ENCODE measurements at places on chromosomes 1 and 21.

DNA sequence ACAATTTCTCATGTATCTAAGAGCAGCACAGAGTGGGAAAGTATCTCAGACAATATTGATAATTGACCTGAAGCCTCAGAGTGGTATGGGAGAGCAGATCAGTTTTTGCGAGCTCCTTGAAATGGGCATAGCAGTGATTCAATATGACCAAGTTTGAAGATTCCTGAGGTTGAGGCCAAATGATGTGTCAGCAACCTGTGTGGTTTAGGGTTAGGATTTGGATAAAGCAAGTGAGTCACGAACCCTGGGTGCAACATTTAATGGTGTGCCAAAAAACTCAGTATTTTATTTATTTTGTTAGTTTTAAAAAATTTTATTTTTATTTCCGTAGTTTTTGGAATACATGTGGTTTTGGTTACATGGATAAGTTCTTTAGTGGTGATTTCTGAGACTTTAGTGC lies 92.5 kb upstream of the C21orf91 start:
- DNase-seq = no peak

- no peak for DNase-seq
Measured at GRCh38 chr1:155272466-155273342, 600 bp downstream of the CLK2 start.

DNA sequence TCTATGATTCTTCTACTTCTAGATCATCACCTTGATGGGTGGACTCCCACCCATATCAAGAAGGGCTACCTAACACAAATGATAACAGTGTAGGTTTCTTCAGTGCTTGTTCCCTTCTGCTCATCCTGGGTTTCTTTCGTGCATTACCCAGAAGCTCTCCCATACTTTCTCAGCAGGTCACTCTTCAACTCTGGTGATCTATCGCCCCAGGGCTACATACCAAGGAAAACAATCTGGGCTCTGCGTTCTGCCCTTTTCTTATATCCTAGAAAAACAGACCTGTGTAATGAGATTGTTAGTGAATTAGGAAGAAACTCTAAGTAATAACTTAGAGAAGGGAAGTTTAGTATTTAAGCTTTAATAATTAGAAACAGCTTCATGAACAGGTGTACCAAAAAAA lies 370.6 kb upstream of the SPAG17 start:
- no peak for DNase-seq

DNA sequence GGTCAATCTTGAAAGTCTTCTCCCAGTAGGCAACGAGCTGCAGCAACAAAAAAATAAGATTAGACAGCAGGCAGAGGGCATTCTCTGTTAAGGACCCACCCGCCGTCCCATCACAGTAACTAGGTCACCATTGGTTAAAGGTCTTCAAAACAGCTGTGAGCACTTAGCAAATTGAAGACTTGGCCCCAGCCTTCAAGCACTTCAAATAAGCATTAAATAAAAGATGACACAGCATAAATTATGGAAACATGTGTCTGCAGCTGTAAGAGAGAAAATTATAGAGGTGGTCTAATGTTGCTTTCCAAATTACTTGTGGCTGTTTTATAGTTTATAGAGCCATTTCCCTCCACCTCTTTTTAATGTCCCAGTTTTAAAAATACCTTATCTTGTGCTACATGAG lies 61.2 kb downstream of the VANGL1 start:
- DNase-seq = no peak

- DNase-seq = no peak
Measured at GRCh38 chr21:43966946-43967512, 45.1 kb upstream of the TRAPPC10 start.

- no peak for DNase-seq
Measured at GRCh38 chr1:63904826-63905225, 131.0 kb downstream of the ROR1 start.

DNA sequence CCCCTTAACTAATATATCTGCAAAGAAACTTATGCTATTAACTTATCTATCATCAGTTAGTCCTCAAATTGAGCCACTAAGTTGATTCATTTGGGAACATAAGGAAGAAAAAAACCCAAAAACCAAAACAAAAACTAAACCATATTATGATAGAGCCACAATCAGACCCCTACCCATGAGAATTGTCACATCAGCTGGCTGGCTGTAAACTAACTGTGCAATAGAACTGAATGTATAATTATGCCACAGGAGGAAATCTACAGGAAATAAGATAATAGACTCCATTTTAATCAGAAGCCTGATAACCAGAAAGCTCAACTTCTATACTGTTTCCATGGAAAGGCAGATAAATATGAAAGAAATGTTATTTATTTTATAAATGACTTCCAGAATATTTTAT lies 110.0 kb downstream of the RGL1 start:
- DNase-seq = no peak

GRCh38 chr1:156706657-156707416 lies 1.5 kb upstream of the CRABP2 start:
- DNase-seq = no peak

DNA sequence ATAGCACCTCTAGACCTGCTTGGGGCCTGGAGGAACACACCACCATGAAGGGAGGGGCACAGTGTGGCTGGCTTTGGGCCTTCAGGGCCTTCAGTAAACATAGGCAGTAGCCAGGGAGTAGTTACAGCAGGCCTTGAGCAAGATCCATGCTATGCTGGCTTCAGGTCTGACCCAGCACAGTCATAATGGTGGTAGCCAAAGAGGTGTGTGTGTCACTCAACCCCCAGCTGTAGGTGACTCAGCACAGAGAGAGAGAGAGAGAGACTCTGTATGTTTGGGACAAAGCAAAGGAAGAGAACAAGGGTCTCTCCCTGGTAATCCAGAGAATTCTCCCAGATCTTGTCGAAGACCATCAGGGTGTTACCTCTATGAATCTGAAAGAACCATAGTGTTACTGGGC lies 250.5 kb upstream of the PKN2 start:
- no peak for DNase-seq

- no peak for DNase-seq
Measured at GRCh38 chr1:52209429-52209828, 67.5 kb downstream of the ZFYVE9 start.

DNA sequence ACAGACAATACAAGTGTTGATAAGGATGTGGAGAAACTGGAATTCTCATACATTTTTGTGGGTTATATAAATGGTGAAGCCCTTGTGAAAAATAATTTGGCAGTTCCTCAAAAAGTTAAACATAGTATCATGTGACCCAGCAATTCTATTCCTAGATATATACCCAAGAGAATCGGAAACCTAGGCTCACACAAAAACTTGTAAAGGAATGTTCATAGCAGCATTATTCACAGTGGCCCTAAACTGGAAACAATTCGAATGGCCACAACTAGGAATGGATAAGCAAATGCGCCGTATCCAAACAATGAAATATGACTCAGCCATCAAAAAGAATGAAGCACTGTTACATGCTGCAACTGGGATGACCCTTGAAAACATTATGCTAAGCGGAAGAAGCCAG lies 3.9 kb upstream of the CD247 start:
- no peak for DNase-seq
